ENCODE measurements at places on chromosomes 5 and 9.

DNA sequence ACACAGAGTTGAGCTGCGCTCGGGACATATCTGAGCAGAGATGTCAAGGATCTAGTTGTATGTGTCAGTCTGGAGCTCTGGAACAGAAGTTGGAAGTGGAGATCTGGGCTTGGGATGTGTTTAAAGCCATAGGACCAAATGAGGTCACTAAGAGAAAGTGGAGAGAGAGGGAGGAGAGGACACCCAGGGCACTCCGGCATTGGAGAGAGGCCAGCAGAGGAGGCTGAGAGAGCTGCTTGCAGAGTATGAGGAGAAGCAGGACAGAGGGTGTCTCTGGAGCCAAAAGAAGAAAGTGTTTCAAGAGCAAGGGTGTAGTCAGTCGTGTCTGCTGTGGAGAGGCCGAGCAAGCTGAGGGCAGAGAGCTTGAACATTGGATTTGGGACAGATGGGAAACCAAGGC, 34.7 kb downstream of the ARHGEF37 start:
- no peak for DNase-seq

GRCh38 chr9:106758911-106759310, 104.1 kb upstream of the ZNF462 start:
- DNase-seq, result no peak

DNA sequence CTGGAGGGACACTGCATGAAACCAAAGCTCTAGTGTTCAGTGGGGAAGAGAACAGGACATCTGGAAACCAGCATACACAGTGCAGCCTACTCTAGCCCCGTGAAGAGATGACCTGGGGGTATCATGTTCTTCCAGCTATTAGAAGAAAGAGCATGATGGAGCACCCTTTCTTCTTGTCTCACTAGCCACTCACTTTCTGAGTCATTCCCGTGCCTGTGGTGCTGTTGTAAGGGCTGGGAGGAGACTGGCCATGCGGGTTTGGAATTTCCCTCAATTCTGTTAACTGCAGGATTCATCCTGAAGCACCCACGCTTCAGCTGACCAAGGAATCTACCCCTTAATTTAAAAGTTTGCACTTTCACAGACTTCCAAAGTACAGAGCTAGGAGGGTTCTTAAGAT, 137.0 kb downstream of the COL23A1 start:
- DNase-seq, result no peak

- no peak for DNase-seq
These were observed 13.3 kb downstream of the MYOZ3 start for GRCh38 chr5:150674341-150674821.

GRCh38 chr9:103978396-103978795, 115.7 kb upstream of the SMC2 start:
- no peak for DNase-seq

DNA sequence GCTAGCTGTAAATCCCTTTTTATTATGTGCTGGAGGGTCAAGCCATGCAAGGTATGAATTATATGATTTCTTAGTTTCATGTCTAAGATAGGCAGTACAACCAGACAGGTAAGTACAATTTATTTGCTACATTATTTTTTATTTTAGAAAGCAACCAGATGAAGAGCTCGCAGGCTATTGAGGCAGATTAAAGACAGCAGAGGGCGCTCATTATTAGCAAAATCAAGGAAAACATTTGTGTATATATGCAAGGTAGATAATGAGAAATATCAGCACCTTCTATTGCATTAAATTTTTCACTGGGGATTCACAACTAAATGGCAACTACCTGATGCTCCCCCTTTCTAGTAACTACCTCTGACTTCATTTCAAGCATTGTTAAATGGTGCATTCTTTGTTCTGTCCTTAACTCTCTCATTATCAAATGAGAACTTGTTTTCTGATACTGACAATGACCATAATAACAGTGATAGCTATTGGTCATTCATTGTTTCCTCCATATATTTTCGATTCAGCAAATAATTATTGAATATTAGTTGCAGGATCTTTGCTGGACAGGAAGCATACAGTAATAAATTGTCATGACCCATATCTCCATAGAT, 8.6 kb downstream of the SCGB3A2 start:
- no peak for DNase-seq

- no peak for DNase-seq
These were observed 88.3 kb downstream of the MTAP start for GRCh38 chr9:21890696-21891095.

DNA sequence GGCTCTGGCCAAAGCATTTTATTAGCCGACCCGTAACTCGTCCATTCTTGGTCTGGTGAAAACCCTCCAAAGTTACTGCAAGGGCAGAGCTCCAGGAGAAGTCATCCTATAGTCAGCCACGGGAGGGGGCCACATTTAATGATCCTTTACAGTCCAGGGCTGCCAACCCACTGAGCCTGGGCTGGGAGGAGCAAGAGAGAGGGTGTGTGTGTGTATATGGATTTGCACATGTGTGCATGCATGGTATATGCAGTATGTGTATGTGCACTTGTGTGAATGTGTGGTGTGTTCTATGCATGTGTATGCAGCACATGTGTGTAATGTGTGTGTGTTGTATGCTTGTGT, 4.2 kb upstream of the RASGEF1C start:
- DNase-seq, result no peak
